ENCODE measurements at places on chromosomes 2 and 18.

- DNase-seq = no peak
Observed at GRCh38 chr2:228426502-228427216, 245.2 kb upstream of the SPHKAP start.

- no peak for DNase-seq
Observed at GRCh38 chr2:174446531-174446930, 40.3 kb downstream of the GPR155 start.

- DNase-seq = no peak
Observed at GRCh38 chr2:10222-10875, 36.0 kb downstream of the FAM110C start.

GRCh38 chr2:34308140-34308539, 709.0 kb upstream of the FAM98A start:
- DNase-seq = no peak

DNA sequence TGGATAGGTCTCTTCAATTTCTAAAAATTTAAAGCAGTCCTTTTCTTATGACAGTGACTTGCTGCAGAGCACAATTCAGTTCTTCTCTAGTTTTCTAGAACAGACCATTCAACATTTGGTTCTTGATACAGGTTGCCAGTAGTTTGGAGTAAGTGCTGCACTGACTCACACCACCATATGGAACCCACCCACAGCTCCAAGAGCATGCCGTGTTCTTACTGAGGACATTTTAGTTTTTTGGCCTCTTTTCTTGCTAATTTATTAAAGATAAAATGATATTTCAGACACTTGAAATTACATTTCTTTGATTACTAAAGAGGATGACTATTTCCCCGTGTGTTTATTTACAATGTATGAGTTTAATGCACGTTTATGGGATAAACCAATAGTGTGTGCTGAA, 120.0 kb downstream of the COL4A4 start:
- DNase-seq = no peak

DNA sequence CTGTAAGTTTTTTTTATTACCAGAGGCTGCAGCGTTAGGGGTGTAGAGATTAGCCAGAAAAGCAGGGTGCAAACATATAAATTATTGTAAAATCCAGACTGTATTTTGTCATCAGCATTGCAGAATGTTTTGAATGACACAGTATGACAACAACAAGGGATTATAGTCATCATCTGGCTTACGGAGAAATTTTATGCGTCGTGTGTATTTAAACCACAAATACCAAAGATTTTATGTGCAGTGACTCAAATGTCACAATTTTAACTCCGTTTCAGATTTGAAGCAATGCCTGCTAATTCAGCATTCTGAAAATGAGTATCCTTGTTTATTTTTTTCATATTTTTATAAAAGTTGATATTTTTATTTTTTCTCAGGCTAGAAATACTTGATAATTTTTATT, 19.4 kb upstream of the TMX3 start:
- DNase-seq = no peak

GRCh38 chr2:51778806-51779205, 746.9 kb upstream of the NRXN1 start:
- DNase-seq = no peak
